Kidney tubule cell (primary cell): ENCODE measurements at places on chromosomes 5 and 9.

GRCh38 chr9:93300175-93300572, 116.2 kb downstream of the WNK2 start:
- no peak for DNase-seq

- no peak for DNase-seq
These were observed 972.6 kb upstream of the SEMA6A start for GRCh38 chr5:117547192-117547591.

GRCh38 chr5:32147959-32148358, 26.2 kb downstream of the GOLPH3 start:
- no peak for DNase-seq

DNA sequence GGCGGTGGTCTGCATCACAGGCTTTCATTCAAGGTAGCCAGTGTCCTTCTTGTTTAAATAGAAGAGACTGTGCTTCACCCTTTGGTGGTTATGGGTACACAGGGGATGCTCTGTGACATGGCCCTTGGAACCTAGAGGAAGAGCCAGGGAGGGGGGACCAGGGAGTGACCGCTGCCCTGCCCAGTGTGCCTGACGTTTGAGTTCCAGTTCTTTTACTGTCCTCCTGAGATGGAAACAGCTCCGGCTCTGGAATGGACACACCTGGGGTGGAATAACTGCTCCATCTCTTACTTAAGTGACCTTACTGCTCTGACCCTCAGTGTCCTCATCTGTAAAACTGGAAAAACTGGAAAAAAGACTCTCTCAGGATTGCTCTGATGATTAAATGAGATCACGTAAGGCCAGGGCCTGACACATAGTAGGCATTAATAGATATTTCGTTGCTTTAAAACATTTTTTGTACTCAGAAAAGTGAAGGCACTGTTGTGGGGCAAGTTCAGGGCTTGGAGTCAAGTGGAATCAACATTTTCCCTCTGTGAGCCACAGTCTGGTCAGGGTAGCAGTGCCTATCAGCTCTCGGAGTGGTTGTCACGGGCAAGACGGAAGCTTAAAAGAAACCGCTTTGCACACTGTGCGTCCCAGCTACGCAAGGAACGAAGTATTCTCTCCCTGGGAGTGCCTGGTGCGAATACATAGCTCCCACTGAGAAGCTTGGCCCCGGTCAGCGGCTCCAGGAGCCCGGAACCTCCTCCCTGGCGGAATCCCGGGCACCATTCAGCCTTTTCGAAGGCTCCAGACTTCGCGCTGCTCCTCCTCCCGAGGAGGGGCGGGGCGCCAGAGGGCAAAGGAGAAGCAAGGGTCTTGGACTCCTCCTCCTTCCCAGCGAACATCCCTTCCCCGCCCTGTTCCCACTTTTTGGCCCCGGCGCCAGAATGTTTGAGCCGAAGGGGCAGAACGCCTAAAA, 5.8 kb downstream of the POU4F3 start:
- peak; percentile 36 for DNase-seq

DNA sequence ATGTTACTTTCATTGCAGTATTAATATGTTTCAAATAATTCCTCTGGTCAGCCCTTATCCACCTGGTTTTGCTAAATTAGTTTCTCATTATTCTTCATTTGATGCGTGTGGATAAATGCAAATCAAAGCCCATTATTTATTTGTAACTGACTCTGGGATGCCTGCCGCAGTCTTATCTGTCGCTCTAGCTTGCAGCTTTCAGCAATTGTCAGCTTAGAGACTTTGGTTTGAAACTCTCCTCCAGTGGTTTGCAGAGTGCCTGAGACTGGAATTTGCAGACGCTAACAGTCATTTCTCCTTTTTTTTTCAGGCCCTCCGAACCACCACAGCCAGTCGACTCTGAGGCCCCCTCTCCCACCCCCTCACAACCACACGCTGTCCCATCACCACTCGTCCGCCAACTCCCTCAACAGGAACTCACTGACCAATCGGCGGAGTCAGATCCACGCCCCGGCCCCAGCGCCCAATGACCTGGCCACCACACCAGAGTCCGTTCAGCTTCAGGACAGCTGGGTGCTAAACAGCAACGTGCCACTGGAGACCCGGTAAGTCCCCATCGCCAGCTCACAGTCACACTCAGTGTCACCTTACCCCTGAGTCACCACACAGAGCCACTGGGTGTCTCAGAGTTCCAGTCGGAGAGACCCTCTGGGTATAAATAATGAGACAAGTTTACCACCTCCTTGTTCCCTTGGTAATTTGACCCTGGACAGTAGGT, 339.0 kb upstream of the WWC1 start:
- DNase-seq = peak; percentile 65

DNA sequence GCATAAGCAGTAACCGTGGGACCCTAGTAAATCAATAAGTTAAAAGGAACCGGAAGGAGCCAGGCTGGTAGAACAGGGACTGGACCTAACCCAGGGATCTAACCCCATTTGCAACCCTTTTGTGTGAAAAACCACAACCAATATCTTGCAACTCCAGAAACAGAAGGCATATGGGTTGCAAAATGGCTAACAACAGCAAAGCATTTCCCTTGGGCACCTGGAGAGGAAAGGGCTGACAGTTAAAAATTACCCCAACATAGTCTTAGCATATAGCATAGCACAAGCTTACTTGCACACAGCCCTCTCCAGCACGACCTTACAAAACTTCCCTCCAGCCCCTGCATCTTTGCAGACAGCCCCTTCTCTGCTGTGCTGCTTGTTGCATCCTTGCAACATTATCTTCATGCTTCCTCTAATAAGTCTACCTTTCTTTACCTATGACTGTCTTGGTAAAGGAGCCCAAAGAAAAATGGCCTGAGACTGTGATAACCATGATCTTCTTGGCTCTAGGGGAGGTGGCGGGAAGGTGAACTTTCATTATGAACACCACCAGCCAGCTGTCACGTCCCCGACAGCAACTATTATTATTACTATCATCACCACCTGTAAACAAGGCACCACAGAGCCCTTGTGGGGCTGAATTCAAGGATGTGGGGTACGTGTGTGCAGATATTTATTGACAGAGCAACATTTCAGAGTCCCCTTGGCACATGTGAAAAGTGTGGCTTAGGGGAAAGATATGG, 49.8 kb downstream of the PRRC1 start:
- no peak for DNase-seq

DNA sequence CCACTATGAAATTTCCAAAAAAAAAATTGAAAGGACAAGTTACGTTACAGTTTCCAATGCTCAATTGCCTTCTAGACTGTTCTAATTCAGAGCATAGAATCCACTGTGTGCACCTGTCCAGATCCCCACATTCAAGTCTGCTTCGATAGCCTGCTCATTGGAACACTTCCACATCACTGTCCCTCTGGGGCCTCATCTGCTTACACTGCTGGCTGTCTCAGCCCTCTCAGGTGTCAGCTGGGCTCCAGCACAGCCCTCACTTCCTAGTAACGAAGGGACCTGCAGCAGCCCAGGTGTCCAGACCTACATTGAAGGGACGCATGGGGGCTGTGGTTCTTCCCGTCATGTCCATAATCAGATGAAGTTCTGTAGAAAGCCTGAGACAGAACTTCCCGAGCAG, 94.3 kb upstream of the EMB start:
- DNase-seq = no peak

DNA sequence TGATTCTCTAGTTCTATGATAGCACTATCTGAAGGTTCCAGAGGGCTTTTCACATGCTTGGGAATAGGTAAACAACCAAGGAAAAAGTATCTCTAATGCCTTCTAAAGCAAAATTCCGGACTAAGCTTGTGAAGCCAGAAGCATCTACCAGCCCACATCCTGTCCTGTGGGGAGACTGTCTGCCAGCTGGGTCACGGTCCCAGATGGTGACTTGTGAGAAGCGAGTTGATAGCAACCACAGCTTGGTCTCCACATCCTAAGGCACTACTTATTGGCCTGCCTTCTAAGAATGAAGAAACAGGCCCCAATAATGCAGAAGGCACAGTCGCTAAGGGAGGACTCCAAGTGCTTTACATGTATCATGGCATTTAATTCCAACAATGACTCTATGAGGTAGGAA, 184.1 kb upstream of the ADRA1B start:
- no peak for DNase-seq

GRCh38 chr9:108869092-108869725, 7.1 kb downstream of the ACTL7A start:
- DNase-seq = peak; percentile 63

DNA sequence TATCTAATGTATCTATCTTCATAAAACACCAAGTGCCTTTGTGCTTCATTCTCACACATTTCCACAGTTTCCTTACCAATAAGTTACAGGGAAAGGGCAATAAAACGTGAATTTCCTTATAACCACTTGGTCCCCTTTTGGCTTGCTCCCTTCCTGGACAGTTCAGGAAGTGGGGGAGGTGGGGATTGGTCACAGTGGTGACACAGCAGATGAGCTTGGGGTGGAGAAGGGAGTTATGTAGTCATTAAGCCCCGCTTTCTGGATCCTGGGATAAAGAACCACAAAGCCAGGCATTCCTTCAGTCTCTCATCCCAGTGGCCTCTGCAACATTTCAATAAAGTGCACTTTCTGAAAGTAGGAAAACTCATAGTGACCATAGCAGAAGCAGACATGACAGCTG, 47.1 kb upstream of the FYB1 start:
- peak; percentile 76 for DNase-seq

DNA sequence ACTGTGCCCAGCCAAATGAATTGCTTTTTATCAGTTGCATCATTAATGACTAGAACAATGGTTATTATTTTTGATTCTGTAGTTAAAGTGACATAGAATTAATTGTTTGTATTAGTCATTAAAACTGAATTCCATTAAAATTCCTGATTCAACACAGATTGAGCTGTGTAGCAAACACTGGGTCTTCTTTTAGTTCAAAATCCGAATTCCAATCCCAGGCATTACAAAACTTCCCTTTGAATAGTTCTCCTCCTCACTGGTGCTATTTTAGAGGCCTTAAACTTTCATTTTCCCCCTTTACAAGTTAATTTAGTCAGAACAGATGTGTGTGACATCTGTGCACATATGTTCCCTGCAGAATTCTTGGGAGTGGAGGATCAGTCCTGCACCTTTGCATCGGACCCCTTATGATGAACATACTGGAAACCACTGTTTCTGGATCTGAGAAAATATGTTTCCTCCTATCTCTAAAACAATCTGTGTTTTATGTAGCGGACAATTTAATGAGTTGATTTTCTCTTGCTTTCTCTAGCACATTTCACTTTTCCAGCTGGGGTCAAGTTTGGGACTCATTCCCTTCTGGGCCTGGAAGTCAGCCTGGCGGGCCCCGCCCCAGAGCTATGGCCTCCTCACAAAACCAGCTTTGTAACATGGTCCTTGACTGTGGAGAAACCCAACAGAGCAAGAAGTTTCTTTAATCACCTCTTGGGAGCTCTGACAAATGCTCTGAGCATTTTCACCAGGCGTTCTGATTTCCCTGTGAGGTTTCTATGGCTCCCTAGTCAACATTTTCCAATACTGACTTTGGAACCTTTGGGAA, 87.9 kb upstream of the MAMDC2 start:
- DNase-seq = peak; percentile 31

DNA sequence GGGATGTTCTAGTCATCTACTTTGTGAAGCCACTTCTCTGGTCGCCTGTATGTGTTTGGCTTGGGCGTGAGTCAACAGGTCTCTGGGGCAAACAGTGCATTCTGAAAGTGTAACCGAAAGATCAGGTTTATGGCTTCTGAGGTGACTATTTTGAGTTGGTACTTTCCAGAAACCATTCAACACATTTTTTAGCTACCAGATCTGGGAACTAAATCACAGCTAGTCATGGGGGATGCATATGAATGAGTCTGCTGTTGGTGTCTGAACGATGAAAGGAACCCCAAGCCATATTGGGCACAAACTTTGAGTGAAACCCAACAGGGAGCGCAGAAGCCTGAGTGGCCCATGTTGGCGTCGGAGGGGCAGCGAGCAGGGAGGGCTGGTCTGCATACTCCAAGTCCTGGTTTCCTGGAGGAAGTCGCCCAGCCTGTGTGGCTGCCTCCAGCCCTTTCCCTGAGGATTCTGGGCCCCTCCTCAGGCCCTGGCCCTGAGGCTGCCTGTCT, 35.3 kb downstream of the UBE2QL1 start:
- DNase-seq = no peak

DNA sequence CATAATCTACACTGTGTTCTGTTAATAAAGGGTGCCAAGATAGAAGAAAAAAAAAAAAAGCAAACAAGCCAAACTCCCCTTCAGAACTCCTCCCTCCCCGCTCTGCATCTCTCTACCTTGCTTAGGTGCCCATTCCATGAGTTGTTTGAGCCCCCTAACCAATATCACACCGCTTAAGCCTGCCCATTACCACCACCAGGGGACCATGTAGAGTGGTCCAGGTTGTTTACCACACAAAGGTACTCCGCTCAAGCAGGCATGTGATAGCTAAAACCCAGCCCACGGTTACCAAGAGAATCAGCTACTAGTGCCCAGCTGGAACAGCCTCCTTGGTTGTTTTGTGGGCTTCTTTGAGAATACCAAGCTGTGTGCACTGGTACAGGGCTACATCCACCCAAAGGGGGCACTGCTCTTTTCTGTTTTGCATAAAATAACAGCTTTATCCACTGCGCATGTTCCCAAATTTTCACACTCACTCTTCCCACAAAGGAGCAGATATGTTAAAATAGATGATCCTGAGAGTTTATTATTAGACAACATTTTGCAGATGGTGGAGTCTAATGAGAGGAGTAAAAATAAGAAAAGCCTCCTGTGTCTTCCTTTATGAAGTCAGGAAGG, 304.1 kb downstream of the DEPDC1B start:
- no peak for DNase-seq

GRCh38 chr9:37001459-37001858, 32.6 kb downstream of the PAX5 start:
- DNase-seq = no peak

DNA sequence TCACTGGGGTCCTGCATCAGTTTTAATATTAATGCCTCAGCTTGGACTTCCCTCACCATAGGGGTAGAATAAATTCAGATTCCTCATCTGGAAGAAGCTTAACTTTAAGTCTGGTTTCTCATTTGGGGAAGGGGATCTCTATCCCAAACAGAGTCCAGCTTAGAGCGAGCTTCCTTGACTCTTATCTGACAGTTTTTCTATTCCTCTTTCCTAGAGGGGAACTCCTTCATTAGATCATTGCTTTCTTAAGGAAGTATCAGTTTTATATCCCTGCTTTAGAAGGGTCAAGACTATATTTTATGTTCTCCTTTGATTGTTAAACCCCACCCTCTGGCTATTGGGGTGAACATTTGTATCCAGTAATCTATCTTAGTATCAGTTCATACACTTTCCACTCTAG, 24.2 kb upstream of the CDC42SE2 start:
- no peak for DNase-seq

DNA sequence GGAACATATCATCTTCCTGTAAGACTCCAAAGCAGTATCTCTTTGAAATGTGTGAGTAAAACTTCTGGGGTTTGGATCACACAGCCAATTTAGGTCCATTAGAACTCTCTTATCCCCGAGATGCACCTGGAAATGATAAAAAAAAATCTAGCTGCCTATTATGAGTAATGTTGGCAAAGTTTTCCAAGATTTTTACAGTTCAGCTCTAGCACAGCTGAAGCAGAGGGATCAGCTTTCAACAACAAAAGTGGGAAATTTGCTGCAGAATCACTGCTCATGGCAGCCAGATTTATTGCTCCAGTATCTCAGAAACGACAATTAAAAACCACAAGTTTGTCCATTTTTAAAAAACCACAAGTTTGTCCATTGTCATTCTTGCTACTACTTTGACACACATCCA, 292.2 kb downstream of the IRX2 start:
- DNase-seq = no peak
